Stimulated activated CD4-positive, alpha-beta T cell treated with anti-CD3 and anti-CD28 coated beads, Interleukin-15, amount 100 ng/mL, for 48 hours (primary cell): ENCODE measurements at places on chromosomes 2 and 18.
A peak's percentile ranks its signal among the peaks of the same experiment; 100 is the strongest.

DNA sequence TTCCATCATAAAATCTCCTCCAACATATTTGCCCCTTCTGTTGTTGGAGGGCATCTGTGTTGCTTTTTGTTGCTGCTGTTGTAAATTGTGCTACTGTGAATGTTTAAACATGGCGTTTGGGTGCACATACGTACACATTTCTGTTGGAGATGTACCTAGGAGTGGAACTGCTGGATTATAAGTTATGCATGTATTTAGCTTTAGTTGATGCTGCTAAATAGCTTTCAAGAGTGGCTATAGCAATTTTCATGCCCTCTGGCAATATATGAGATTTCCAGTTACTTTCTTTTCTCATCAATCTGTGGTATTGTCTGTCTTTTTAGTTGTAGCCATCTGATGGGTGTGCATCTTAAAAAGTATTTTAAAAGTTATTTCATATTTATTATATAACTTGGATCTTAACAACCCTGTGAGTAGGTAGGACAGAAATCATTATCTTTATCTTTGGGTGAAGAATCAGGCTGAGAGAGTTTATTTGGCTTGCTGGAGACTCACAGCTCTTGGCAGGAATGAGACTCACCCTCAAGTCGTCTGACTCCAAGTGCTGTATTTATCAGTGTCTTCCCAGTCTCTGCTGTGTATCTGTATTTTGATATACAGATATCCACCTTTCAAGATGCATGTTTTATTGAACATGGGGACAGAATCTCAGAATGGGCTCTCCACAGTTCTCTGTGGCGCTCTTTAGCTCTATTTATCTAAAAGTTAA lies 16.9 kb downstream of the ZNF236 start:
- DNase-seq, result no peak

DNA sequence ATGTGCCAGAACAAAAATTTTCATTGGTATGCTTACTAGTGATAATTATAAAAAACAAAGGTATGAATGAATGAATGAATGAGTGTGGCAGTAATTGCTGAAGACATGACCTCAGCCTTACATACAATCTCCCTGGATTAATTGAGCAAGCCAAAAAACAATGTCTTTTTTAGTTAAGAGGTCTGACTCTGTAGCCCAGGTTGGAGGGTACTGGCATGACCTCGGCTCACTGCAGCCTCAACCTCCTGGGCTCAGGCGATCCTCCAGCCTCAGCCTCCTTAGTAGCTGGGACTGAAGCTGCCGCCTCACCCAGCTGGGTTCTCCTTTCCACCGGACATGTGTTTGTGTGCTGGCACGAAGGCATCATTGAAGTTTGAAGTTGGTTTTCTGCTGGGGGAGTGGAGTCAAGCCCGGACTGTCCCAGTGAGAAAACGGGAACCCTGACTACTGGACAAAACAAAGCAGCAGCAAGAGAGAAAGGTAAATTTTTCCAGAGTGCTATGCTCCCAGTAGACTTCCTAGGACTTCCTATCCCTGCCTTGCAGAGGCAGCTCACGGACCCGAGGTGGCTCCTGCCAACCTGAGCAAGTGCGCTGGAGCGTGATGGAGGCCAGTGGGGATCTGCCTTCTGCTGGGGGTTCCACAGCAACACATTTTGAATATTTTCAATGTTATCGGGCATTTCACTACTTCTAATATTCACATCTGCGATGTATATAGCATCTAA lies 6.4 kb upstream of the IMP4 start:
- no peak for DNase-seq

DNA sequence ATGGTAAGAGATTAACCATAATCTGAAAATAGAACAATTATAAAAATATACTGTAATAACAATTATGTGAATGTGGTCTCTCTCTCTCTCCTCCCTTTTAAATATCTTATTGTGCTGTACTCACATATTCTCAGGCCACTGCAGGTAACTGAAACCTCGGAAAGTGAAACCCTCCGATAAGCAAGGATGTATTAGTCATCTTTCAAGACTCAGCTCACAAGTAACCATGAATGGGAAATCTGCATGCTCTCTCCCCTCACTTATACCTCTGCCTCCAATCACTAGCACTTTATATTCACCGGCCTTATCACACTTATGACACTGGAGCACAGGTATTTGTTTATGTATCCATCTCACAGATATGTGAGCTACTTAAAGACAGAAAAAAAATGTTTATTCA lies 139.7 kb downstream of the LRP2 start:
- DNase-seq, result no peak

DNA sequence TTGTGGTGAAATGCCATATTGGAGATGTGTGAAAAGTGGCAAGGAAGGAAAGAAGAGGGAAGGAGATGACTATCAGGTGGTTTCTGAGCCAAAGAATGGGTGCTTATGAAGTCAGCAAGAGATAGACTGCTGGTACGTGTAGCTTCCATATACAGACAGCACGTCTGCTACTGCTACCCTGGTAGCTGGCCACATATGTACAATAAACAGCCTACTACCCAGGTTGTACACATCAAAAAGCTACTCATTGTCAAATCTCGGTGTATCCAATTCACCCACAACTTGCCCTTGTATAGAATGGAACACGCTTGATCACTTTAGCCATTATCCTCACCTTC lies 761.8 kb downstream of the LRRTM4 start:
- no peak for DNase-seq

DNA sequence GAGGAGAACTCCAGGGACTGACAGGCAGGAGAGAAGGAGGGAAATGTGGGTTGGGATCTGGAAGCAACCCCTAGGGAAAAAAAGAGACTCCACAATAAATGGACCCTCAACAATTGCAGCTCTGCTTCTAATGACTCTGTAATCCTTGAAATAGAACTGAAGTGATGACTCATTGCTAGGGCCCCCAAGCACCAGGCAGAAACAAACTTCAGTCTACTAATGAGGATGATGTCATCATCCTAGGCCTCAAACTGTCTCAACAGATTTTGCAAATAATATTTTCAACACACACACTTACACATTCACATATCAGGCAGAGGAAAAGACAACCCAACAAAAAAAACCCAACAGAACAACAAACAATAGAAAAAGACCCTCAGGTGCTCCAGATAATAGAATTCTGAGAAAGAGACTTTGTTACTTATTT lies 143.3 kb downstream of the HDAC4 start:
- DNase-seq, result no peak

GRCh38 chr18:46226461-46226860 lies 122.3 kb downstream of the HAUS1 start:
- DNase-seq, result no peak

- no peak for DNase-seq
Measured at GRCh38 chr2:223772363-223772762, 65.0 kb downstream of the AP1S3 start.

GRCh38 chr18:79603321-79604204 lies 76.0 kb upstream of the CTDP1 start:
- DNase-seq, result no peak

DNA sequence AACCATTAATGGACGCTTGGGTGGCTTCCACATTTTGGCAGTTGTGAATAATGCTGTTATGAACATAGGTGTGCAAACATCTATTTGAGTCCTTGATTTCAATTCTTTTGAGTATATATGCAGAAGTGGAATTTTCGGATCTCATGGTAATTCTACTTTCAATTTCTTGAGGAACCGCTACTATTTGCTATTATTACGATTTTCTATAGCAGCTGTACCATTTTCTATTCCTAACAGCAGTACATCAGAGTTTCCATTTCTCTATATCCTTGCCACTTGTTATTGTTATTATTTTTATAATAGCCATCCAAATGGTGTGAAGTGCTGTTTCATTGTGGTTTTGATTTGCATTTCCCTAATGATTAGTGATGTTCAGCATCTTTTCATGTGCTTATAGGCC lies 69.5 kb downstream of the KIF5C start:
- no peak for DNase-seq

- peak; percentile 19 for DNase-seq
Measured at GRCh38 chr2:206915121-206915520, 24.2 kb upstream of the CPO start.

DNA sequence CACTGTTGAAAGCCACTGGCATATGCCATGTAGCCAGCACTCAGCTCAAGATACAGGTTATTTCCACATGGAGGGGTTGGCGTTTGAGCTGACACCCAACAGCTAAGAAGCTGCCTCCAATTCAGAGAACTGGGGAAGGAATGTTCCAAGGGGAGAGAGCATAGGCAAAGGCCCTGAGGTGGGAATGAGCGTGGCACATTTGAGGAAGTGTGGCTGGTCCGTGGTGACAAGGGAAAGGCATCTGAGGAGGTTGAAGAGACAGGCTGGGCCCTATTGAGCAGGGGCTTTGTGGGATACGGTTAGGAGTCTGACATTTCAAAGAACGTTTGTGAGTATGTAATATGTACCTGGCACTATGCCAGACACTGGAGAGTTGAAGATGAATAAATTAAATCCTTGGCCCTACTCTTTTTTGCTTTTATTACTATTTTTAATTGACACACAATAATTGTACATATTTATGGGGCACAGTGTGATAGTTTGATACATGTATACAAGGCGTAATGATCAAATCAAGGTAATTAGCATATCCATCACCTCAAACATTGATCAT lies 27.6 kb upstream of the TMBIM1 start:
- DNase-seq, result no peak

DNA sequence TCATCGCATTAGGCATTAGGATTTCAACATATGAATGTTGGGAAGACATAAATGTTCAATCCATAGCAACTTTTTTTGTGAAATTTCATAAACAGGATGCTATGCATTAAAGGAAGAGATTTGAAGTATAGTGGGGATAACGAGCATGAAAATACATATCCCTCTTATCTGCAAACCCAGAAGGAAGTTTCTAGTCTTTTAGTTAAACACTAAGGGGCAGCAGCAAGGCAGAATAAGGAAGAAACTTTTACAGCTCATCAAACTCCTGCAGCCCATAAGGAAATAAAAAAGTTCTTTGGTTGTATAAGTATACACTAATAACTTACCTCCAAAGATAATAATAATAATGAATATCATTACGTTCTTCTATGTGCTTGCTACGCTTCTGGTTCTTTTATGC lies 81.5 kb downstream of the CD226 start:
- no peak for DNase-seq

DNA sequence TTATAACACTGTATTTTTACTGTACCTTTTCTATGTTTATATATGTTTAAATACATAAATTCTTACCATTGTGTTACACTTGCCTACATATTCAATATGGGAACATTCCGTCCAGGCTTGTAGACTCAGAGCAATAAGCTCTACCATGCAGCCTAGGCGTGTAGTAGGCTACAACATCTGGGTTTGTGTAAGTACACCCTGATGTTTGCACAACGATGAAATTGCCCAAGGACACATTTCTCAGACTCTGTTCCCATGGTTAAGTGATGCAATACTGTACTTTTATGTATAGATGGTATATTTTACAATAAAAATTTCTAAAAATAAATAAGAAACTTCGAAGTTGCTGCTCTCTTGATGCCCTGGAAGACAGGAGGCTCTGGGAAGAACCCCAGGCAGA lies 38.4 kb downstream of the YPEL5 start:
- DNase-seq, result no peak

DNA sequence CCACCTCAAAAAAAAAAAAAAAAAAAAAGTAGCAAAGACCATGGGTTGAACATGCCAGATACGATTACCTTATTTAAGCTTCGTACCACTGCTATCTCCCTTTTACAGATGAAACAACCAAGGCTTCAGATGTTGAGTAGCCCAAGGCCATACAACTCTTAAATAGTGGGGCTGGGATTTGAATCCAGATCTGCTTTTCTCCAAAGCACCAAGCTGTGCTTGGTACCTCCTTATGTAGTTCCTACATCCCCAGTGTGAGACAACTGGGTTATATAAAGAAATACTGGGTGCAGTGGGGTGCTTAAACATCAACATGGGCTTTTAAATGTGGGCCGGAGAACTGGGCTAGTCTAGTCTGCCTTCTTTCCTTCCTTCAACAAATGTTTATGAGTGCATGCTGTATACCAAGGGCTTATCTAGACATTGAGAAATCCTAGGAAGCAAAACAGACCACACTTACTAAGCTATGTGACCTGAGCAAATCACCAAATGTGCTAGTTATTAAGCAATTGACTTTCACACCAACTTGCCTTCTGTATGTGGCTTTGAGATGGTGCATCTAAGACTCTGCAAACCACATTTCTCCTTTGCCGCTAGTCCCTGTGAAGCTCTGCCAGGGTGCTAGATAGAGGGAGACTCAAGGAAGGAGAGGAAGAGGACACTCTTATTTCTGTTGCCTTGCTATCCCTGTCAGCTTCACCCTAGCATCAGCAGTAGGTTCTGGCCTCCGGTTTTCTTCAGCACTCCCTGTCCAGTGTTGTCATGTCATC lies 206.8 kb upstream of the FBXO11 start:
- no peak for DNase-seq

- DNase-seq, result no peak
Measured at GRCh38 chr2:142280831-142281230, 150.0 kb upstream of the LRP1B start.

DNA sequence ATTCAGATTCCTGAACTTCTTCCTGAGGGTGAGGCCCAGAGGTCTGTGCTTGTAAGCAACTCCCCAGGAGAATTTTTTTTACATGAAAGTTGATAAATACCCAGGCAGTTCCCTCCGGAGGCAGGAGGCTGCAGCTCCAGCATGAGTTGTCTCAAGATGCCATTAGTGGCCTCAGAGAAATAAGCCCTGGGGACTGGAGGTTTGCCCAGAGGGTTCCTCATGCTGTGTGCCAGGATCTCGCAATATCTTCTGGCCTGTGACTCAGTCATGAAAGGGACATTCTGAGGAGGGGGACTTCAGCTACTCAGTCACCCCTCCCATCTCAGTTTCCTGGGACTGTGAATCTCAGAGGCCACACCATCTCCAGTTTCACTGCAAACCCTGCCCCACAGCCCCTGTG lies 49.9 kb downstream of the LYPD1 start:
- DNase-seq, result no peak

GRCh38 chr2:169782513-169782912 lies 16.2 kb upstream of the SSB start:
- no peak for DNase-seq

DNA sequence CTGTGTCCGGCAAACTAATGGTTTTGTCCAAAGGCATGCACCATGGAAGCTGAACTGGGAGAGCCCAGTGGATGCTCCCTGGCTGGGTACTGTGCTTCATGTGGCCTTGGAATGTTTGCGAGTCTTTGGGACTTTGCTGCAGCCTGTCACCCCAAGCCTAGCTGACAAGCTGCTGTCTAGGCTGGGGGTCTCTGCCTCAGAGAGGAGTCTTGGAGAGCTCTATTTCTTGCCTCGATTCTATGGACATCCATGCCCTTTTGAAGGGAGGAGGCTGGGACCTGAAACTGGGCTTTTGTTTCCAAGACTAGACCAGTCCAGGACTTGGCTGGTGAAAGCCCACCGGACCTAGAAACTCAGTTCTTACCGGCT lies 1.7 kb downstream of the MARS2 start:
- no peak for DNase-seq

DNA sequence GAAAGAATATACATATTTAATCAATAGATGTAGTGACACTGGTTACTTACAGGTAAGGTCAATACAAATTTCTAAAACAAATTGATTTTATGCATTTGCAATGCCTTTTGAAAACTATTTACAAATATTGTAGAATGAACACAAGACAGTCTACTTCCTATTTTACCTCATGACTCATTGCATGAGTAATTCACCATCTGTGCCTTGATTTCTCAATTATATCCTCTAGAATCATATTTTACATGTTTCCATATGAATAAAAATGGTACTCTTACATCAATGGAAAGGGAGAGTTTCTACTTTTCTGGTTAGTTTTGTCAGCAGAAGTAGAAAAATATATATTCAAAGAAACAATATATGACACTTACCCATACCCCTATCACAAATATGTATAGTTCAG lies 203.8 kb upstream of the CDH7 start:
- DNase-seq, result no peak

GRCh38 chr2:8525582-8526402 lies 156.1 kb upstream of the ID2 start:
- no peak for DNase-seq
